ENCODE measurements at places on chromosomes 1 and 21. TPM values are rescaled to one million over a fixed set of nuclear protein-coding genes. Genes with fewer than 3 reads are reported as not detected.

DNA sequence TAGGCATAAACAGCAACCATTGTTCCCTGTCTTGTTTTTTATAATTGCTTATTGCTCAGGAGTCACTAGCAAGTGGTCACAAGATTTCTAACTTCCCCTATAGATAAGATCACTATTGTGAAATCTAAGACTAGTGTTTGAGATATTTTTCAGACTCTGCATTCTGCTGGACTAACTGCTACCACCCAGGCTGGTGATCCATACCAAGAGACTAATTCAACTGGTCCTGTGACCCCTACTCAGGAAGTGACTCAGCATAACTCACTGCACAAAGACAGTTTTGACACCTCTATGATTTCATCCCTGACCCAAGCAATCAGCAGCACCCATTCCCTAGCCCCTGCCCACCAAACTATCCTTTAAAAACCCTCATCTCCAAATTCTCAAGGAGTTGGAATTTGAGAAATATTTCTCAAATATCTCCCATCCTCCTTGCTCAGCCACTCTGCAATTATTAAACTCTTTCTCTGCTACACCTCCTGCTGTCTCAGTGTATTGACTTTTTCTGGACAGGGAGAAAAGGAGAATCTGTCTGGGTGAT lies 52.7 kb downstream of the TRIM33 start:
- DNase-seq: peak; percentile 68

Gene LCK
- total RNA-seq: 0.09 TPM

Gene OR2AK2
- total RNA-seq: not detected

GRCh38 chr1:179761846-179762640 lies 19.0 kb downstream of the FAM163A start:
- DNase-seq: no peak

Gene SPRR2E
- not detected for total RNA-seq

Gene POTED
- not detected for total RNA-seq

DNA sequence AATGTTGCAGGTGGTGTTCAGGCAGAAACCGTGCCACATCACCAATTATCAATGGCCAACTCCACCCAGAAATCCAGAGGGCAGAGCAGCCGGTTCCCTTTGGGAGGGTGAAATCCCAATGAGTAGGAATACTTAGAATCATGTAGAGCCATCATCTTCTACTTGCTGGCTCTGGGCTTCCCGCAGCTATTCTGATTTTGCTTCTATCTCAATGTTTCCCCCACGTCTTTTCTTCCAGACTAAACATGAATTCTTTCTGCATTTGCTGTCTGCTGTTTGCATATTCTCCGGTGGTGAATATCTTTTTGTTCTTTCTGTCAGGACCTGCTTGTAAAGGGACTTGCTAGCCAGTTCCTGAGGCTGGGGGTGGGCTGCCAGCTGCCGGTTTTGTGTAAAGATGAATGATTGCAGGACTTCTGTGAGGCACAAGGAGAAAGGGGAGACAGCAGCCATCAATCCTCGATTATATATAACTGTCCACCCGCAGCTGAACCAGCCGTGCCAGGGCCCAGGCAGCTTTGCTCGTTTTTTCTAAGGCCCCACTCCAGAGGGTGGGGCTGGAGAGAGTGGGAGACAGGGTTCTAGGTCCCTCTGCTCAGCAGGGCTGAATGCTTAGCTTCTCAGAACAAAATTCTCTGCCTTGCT lies 33.2 kb downstream of the PRAMEF20 start:
- no peak for DNase-seq

DNA sequence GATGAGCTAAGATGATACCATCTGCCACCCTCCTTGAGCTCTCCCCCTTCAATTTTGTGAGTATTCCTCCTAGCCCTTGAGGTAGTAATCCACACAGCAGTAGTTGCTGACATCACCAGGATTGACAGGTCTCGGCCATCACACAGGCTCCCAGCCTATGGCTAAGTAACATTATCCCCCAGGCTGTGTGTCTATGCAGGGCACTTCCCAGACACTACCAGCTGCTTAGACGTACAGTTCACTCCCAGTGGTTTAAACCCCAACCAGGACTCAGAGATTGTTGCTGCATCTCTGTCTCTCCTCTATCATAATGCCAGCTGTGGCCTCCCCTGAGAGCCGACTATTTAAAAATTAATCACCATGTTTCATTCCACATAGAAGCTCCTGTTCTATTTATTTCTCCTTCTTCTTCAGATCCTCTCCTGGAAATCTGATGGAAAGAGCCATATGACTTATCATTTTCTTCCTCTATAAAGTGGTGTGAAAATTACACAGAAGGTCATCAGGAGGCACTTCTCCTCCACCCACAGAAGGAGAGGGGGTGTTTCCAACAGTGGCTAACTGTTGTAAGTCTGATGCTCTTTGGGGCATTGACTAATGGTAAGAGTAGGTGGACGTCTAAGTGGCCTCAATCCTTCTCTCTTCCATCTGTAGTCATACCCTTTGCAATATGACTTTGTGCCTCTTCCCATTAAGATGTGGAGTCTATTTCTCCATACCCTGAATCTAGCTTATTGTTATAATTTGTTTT lies 396.3 kb downstream of the SETD4 start:
- no peak for DNase-seq

DNA sequence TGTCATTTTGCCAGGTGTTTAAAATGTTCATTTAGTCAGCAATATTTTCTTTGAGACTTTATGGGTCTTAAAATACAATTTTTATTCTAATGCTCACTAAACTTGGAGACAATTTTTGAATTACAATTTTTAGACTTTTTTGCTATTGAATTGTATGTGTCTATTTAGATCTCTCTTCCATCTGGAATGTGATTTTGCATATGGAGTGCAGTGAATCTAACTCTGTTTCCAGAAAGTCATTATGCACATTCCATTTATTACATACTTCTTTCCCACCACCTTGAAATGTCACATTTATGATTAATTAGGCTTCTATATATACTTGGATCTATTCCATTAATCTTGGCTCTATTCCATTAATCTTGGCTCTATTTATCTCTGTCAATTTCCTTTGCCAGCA lies 5.6 kb upstream of the TSPEAR start:
- DNase-seq: no peak

Gene ADCY10
- not detected for total RNA-seq

Gene HCN3
- 0.84 TPM for total RNA-seq

- no peak for DNase-seq
Measured at GRCh38 chr1:59739111-59739510, 75.6 kb upstream of the HOOK1 start.

GRCh38 chr1:57422271-57423134 lies 1.4 kb downstream of the DAB1 start:
- DNase-seq: peak; percentile 7

Gene TMEM183A
- total RNA-seq: 124 TPM

DNA sequence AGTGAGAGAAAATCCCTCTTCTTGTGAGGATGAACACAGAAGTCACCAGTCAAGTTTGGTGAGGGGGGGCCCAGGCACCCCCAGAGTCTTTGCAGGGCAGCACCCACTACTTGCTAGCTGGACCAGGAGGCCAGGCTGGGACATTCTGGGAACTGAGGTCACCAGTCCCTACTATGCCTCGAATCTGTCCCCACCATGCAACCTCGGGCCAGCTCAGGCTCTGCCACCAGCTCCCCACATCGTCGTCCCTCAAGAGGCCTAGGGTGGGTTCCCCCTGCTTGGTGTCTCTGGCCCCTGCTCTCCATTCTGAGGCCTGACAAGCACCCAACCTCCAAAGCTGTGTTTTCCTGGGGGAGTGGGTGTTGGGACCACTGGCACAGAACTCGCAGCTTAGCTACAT lies 22.2 kb upstream of the ZNF678 start:
- DNase-seq: no peak

Gene NFASC
- total RNA-seq: 0.17 TPM

Gene NBPF6
- not detected for total RNA-seq

GRCh38 chr1:157673008-157673407 lies 27.6 kb downstream of the FCRL3 start:
- no peak for DNase-seq

Gene LCE1C
- not detected for total RNA-seq

Data from dermis blood vessel endothelial cell (primary cell).